Activated CD8-positive, alpha-beta T cell treated with anti-CD3 and anti-CD28 coated beads for 36 hours (primary cell): ENCODE measurements at places on chromosomes 4 and X. TPM values are rescaled to one million over a fixed set of nuclear protein-coding genes. Genes with fewer than 3 reads are reported as not detected.

- peak; percentile 83 for DNase-seq
Measured at GRCh38 chr4:81351654-81352445, 119.9 kb downstream of the RASGEF1B start.

OPRPN gene
- not detected for total RNA-seq

DNA sequence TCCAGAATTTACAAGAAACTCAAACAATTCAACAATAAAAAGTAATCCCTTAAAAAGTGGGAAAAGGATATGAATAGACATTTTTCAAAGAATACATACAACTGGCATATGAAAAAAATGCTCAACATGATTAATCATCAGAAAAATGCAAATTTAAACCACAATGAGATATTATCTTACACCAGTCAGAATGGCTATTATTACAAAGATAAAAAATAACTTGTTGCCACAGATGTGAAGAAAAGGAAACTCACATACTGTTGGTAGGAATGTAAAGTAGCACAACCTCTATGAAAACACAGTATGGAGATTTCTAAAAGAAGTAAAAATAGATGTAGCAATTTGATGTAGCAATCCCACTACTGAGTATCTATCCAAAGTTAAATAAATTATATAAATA lies 65.1 kb upstream of the DIAPH2 start:
- DNase-seq = no peak

FTSJ1 gene
- 82.9 TPM for total RNA-seq

DNA sequence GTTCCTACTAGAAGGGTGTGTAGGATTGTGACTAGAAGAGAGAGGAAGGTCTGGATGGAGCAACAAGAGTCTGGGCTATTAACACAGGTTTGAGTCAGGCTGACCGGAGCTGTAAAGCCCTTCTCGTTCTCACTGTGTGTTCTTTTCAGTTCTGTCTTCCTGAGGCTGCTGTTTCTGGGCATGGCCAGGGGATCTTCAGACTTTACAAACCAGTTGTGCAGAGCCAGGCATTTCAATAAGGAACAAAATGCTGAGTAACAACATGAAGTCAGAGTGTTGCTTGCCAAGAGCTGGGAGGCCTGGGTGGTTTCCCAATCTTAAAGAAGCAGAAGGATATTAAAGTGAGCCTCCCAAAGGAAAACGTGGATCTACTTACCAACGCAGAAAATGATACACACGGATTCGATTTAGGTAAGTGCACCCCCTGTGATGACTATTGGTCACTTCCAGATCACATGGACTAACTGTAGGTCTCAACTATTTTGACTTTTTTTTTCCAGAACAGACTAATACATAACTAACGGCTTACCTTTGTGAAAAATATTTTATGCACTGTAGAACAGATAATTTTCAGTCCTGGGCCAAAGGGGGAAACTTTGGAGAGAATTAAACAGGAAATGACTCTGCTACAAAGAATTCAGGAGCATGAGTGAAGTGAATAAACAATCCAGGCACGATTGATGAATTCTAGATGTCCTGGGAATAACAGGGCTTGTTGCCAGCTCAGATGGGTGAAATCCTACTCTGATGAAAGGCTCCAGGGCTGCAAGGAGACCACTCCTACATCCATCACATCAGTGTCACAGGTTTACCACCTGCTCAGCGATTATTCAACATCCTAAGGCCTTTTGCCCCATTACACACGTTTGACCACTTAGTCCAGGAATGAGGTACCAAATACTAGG lies 94.5 kb downstream of the ANXA3 start:
- no peak for DNase-seq

- no peak for DNase-seq
Measured at GRCh38 chr4:165872461-165873297, at the start of gene TLL1. Gene TLL1, plus strand, starts transcription at chr4:165873237. Its CDS starts 668 bp downstream, at chr4:165873905.

GRCh38 chrX:53262189-53262917 lies 19.0 kb downstream of the IQSEC2 start:
- no peak for DNase-seq

DNA sequence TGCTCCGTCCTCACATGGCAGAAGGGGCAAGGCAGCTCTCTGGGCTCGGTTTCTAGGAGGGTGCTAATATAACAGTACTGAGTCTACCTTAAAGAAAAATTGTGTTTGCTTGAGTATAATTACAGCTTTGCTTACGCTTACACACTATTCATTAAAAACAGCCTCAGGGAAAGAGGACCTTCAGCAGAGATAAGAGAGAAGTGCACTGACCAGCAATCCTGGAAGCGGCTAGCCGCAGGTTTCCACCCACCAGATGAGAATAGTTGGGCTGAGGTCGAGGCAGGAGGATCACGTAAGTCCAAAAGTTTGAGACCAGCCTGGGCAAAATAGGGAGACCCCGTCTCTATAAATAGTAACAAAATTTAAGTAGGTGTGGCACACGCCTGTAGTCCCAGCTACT lies 15.2 kb upstream of the MRFAP1 start:
- no peak for DNase-seq

TMPRSS11A gene
- total RNA-seq = not detected

DNA sequence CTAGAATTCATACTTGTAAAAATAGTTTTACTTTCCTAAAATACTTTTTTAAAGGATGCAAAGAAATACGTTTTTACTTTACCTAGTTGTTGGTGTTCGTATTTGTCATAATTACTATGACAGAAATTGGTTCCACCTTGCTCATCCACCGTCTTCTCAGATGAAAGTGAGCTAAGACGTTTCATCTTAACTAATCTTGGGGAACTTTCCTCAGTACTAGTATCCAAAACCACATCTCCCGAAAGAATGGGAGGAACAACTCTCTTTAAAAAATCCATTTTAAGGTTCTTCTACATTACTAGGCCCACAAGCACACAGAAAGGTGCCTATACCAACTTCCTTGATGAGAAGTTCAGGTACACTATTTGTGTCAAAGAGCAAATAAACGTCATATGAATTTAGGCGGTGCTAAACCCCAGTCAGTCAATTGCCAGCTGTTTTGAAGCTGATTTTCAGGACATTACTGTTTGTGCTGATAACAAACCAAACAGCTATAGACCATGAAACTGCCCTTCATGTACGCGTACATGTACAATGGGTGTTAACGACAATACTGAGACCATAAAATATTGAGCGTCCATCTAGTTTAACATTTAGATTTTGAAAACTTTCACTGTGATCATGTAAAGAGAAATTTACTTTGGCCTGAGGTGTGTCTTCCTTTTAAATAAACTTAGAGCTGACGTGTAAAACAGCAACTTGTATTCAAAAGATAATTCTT lies 99.1 kb downstream of the FRYL start:
- no peak for DNase-seq

GRCh38 chrX:150262456-150262855 lies 100.7 kb upstream of the MAMLD1 start:
- DNase-seq = no peak

PABPC1L2A gene
- not detected for total RNA-seq

- DNase-seq = no peak
Measured at GRCh38 chr4:2182994-2183393, 58.9 kb downstream of the HAUS3 start.

GRCh38 chrX:67619253-67619652 lies 75.4 kb downstream of the AR start:
- no peak for DNase-seq

DNA sequence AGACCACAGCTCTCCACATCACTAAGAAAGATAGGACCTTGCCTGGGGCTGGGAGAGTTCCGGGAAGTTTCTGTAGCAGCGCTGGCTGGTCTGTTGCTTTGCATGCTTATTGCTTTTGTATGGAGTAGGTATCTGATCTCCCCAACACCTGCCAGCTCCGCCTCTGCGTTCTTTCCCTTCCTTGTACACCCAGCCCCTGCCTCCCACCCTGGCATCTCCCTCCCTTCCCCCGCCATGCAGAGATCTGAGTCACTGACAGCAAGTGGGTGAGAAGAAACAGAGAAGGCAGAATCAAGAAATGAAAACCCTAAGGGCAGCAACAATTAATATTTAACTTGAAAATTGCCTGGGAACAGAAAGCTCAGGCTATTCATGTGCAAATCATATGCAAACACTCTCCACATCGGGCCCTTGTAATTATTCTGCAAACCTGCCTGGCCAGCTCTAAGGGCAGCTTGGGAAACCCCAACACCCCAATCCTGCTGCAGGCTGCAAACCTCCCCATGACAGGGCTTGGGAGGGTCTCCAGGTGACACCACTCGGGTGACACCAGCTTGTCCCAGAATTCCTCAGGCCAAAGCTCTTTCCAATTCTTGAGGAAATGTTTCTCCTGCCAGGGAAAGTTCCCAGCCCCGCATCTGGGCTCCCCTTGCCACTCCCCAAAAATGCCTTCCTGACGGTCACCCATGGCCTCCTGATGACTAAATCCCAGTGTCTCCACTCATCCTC lies 257.2 kb downstream of the FBXW7 start:
- DNase-seq = peak; percentile 23

- DNase-seq = no peak
Measured at GRCh38 chr4:1806223-1806564, 13.1 kb downstream of the FGFR3 start.

DNA sequence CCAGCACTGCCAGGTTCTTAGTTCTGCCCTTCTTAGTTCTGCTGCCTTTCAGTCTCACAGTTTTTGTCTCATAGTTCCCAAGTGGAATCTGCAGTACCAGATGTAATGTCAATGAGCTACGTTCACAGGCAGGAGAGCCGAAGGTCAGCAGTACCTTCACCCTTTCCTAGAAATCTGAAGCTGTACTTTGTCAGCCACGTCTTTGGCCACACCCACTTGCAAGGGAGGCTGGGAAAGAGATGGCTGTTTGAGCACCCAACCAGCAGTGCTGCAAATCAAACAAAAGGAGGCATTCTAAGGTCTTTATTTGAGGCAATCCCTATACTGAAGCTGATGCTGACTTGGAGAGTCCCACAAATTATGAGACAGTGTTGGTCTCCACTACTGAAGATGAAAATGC lies 199.1 kb upstream of the NPY2R start:
- DNase-seq = no peak

DNA sequence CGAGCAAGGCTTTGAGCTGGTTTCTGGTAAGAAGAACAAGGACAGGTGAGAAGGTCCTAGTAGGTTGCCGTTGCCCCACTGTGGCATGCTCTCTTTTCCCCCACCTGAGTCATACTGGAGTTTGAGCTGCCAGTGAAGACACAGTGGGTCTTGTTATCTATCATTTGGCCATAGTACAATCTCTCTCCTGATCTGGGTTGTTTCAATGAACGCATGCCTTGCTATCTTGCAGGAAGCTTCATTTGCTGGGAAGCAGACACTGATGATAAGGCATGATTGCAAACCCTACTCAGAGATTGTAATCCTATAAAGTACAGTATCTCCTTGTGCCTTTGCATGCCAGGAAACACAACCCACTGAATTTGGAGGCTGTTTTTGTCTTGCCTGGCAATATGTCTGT lies 77.4 kb downstream of the CLNK start:
- no peak for DNase-seq

GRCh38 chr4:147578051-147578476 lies 39.1 kb upstream of the TMEM184C start:
- DNase-seq = no peak

GRCh38 chr4:34091451-34091850 lies 2152.9 kb downstream of the ARAP2 start:
- DNase-seq = no peak

DNA sequence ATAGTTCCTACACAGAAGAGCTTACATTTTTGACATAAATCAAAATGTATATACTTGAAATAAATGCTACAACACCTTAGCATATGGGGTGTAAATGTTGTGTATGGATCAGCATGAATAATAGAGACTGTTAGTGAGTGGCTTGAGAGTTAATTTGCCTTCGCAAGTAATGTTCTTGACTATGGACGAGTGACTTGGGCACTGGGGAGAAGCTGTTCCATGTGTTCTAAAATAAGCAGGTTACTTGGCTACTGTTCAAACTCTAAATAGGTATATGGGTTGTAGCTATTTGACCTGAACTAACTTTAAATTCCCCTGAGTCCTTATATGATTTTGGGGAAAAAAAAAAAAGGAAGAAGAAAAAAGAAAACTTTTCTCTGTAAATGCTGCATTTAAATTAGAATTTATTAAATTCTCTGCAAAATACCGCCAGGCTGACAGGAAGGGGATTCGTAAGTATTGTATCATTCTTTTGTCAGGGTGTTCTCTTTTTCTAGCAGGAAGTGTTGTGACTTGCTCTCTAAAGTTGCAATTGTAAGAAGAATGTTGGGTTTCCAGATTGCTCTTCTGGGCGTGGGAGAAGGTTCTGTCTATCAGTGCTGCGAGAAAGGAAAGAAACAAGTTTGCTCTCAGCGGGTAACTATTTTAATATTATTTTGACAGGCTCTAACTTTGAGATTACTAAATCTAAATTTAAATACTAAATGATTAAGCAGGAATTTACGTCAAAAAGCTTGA lies 32.2 kb downstream of the PLS3 start:
- DNase-seq = no peak

DNA sequence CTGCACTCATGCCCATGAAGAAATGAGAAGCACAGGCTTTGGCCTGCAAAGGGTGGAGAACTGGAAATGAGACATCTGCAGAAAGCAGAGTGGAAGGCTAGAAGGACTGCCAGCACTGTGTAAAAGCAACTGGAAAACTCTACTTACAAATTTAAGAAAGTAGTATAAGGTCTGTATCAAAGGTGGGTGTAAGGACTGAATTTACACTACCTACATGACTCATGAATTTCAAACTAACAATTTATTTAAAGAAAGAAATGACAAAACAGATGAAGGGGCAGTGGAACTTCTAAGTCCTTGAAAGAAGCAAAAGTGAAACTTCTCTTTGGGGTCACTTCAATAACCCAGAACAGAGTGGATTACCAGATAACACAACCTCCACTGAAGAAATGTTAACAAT lies 71.2 kb downstream of the SLC10A7 start:
- DNase-seq = peak; percentile 17

GRCh38 chrX:107684956-107685385 lies 56.7 kb downstream of the PRPS1 start:
- peak; percentile 46 for DNase-seq

GRCh38 chr4:44448521-44449461 lies at the start of gene KCTD8:
Gene KCTD8, minus strand, starts transcription at chr4:44448809.
- peak; percentile 83 for DNase-seq

- DNase-seq = no peak
Measured at GRCh38 chr4:90542216-90542615, 415.0 kb downstream of the CCSER1 start.

DNA sequence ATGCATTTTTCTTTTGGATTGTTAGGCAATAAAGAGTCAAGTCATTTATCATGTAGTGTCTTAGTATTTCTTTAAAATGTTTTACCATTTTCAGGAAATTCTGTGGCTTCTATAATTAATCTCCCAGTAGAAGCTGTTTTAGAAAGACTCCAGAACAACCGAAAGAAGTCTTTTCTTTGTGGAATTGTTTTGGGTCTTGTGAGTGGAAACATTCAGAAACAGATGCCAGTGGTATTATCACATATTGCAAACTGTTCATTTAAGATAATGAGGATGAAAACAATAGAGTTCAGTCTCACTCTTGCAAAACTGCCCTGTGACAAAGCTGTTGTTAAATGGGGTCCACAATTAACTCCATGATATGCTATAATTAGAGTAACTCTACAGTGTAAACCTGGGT lies 211.2 kb upstream of the KIT start:
- DNase-seq = no peak
